ENCODE measurements at places on chromosomes 2 and 18.

GRCh38 chr18:62144338-62144737, 42.5 kb downstream of the PIGN start:
- no peak for DNase-seq

GRCh38 chr2:7572450-7572849, 655.2 kb downstream of the RNF144A start:
- DNase-seq: no peak

GRCh38 chr18:44093253-44093652, 587.4 kb upstream of the SETBP1 start:
- DNase-seq: no peak

GRCh38 chr2:218876562-218877219, 4.0 kb upstream of the WNT10A start:
- peak; percentile 66 for DNase-seq

- DNase-seq: no peak
Observed at GRCh38 chr2:134736167-134736880, 17.5 kb upstream of the TMEM163 start.

DNA sequence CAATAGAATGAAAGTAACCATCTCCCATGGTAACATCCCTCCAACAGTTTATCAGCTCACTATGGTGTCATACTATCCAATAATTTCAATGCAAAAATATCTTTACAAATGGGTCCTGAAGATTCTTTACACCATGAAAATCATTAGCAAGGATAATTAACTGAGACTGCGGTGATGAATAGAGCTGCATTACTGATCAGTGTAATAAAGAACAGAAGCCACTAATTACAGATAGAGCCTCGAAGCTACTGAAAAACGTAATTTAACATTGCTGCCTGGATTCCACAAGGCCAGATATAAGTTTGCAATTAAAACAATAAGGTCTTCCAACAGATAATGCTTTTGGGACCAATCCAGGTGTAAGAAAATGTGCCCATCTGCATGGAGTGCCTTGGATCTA, 1245.8 kb upstream of the SLC39A10 start:
- no peak for DNase-seq

- DNase-seq: no peak
Observed at GRCh38 chr2:70921031-70921430, 14.7 kb upstream of the ATP6V1B1 start.

DNA sequence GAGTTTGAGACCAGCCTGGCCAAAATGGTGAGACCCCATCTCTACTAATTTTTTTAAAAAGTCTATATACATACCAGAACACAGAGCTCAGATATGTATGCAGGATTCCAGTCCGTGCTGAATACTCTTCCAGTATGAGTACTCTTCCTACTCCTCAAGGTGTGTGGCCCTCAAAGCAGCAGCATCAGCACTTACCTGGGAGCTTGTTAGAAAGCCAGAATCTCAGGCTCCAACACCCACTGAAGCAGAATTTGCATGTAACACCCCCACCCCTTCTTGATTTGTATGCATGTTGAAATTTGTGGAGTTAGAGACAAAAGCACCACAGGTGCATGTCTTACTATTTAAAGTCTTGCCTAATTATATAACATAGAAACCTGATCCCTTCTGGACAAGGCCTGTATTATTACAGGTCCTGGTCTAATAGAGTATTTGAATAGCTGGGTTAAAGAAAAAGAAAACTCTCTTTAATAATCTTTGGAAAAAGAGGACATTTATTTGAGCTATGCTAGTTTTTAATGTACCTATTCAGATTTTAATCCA, 50.3 kb upstream of the NFE2L2 start:
- no peak for DNase-seq

- no peak for DNase-seq
Observed at GRCh38 chr2:2876331-2877221, 501.0 kb downstream of the EIPR1 start.

GRCh38 chr2:167013227-167013626, 124.9 kb downstream of the XIRP2 start:
- DNase-seq: no peak

DNA sequence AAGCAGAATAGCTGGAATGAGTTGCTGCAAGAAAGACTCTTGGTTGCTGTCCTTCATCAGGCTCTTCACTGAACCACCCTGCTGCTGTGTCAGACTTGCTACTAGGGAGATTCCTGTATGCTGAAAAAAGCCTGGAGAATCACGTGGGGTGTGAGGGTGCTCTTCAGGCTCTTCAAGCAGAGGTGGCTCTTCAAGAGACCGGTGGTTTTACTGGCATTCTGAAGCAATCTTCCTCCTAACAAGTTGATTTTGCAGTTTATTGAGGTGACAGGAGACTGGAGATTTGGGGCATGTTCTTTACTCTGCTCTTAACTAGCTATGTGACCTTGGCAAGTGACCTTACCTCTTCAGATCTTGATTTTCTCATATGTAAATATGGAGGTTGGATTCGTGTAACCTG, 14.1 kb downstream of the TMEM178A start:
- DNase-seq: no peak

DNA sequence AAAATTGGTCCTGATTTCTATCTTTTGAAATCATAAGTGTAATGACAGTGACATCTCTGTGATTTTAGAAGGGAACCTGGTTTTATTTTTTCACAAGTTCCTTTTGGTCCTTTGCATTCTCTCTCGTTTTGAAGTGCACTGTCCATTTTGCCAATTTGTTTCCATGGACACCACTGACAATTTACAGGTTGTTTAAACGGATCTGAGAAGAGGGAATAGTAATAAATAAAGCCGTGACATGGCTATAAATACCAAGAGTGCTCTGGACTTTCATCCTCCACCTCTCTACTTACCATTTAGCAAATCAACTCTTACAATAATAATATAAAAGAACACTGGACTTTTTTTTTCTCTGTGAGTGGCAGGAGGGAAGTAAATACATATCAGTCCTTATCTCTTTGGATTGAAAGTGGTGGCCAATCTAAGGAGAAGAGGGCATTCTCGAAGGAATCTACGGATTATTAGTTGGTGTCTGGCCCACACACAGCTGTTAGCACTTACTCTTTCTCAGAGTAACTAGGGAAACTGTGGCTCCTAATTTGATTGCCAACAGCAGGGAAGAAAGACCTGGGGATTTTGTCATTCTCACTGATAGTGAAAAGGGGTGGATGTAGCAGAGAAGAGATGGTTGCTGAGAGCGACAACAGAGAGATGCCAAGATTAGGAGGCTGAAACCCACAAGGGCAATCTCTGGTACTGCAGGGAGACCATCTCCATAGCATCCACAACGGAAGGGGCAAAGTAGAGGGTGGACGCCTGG, 108.7 kb upstream of the FSHR start:
- no peak for DNase-seq

DNA sequence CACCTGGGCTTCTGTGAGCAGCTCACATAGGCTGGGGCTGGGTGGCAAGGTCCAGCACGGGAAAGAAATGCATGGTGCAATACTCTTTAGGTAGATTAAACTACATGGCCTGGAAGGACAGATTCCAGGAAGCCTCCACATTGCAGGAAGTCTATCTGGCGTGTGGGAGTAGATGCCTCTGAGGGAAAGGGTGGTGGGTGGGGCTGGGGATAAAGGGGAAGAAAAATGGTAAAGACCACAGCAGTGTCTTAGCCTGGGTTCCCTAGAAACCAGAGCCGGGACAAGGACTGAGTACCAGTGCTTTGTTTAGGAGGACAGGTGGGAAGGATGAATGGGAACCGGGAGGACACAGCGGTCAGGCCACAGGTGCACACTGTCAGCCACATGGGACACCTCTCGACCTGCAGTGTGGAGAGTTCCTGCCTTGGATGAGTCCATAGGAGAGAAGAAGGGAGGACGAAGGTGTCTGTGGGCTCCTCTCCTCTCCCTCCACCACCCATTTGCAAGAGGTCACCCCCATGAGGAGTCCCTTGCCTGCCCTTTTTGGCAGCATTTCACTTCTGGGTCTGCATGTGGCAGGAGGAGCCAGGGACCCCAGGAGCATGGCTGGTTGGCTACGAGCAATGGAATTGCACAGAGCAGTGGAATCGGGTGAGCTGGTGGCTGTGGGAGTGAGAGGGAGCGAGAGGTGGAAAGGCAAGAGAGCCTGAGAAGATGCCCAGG, 91.5 kb upstream of the HS6ST1 start:
- DNase-seq: no peak

- no peak for DNase-seq
Observed at GRCh38 chr2:215668378-215668775, 232.5 kb upstream of the FN1 start.

DNA sequence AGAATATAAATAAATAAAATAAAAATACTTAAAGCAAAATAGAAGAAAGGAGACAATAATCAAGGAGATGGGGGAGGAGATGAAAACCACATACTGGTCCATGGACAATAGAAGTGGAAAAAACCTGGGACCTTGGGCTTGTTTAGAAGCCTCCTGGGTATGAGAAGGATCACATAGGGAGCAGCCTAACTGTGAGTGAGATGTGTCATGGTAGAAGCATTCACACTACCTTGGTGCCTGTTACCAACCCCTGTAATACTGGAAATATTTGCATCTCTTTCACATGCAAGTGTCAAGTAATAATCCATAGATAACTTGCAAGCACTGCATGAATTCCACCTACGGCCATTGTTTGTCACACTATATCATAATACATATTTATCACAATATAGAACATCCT, 23.2 kb upstream of the RNF103 start:
- DNase-seq: no peak

GRCh38 chr2:27596627-27597026, 13.8 kb downstream of the ZNF512 start:
- no peak for DNase-seq

DNA sequence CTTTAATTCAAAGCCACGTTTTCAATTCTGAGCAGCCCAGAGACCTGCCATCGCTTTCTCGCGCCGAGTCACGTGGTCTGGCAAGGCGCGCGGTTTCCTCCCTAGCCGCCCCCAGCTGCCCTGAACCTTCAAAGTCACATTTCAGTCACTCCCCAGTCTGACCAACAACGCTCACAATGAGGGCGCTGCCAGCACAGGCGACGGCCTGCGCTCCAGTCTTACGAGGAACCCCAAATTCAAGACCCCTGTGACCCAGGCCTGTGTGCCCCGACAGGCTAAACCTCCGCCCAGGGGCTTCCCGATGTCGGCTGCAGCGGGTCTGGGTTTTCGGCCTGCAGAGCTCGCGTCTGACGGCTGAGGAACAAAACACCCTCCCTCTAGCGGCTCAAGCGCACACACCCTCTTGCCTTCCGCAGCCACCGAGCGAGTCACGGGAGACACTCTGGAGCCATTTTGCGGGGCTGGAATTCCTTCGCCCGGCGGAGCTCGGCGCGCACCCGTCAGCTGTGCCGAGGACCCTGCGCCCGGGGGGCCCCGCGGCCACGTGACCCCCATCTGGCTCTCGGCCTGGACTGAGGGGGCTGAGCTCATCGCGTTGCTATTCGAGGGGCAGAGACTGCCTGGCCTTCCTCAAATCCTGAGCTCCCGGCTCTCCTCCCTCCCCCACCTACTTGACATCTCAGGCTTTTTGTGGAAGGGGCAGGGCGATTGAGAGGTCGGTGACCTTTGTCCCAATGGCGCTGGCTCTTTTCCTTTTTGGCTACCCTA, 69.9 kb upstream of the ITGB6 start:
- peak; percentile 48 for DNase-seq

DNA sequence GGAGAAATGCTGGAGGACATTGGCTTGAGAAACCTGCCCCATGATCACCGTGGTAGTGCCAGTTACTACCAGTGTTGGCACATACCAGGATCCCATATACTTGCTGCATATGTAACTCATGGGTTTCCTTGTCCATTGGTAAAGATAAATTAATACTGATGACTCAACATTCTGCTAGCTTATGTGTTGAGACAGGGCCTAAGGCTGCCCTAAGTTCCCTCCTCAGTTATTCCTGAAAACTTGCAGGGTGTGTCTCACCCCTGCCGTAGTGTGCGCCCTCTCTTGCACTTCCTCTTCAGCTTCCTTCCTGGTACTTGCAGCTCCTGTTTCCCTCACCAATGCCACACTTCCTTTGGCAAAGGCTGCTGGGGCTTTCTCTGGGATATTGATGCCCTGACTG, 4.3 kb upstream of the INO80C start:
- DNase-seq: no peak

GRCh38 chr2:118854507-118855345, 7.3 kb upstream of the EN1 start:
- DNase-seq: peak; percentile 1

DNA sequence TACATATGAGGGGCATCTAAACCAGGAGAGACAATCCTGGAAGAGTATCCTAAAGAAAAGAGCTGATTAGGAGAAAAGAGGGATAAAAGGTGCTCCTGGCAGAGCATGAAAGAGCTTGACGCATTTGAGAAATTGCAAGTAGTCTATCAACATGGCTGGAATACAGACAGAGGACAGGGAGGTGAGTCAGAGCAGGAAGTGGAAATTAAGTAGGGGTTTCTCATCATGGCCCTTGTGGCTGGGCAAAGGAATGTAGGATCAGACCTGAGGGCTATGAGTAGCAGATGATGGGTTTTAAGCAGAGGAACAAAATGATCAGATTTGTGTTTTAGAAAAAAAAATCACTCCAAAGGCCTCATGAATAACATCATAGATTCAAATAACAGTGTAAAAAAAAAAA, 49.2 kb upstream of the UGP2 start:
- DNase-seq: no peak

DNA sequence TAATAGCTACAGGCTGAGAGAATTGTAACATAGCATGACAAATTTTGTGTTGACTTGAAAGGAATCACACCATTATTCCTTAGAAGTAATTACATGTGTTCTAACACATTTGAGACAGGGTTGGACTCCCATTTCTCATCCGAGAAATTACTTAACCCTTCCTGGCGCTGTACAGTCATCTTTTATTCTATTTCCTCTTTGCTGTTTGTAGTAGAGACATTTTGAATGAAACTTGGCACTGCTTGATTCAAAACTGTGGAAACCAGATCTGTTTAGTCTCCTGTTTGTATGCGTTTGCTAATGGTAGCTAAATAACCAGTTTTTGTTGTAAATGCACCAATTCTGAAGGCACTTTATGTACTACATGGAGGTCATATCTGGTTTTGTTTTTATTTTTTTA, 231.9 kb downstream of the ALPK2 start:
- no peak for DNase-seq

- no peak for DNase-seq
Observed at GRCh38 chr18:56085551-56085950, 497.6 kb upstream of the TCF4 start.

- no peak for DNase-seq
Observed at GRCh38 chr2:172451923-172452322, 24.5 kb downstream of the ITGA6 start.

DNA sequence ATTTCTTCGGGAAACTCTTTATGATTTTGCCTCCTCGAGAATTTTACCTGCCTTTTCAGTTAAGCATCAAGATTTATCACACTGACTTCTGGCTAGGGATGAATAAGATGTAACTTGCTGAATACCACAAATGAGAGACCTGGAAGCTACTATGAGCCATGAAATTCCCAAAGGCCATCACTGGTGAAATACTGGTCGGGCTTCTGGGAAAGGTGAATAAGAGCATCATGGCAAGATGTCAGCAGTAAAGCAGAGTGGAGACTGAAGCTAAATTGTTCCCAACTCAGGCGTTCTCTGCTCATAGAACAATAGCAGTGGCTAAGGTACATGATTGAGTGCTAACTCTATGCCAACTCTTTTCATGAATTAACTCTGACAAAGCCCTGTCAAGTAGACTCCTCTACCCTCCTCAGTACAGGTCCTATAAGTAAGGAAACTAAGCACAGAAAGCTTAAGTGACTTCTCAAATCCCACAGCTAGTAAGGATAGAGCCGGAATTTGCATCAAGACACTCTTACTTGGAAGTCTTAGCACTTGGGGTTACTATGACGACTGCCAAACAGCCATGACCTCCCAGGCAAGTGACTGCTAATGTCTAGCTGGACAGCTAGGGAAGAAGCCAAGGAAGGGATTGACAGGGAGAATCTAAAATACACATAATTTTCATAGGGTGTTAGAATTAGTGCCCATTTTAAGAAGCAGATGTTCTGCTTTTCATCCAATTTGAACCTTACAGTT, 22.7 kb upstream of the DSC3 start:
- no peak for DNase-seq

All from activated CD4-positive, alpha-beta T cell treated with anti-CD3 and anti-CD28 coated beads for 1 hour (primary cell).